ENCODE measurements at places on chromosomes 5 and 9.

DNA sequence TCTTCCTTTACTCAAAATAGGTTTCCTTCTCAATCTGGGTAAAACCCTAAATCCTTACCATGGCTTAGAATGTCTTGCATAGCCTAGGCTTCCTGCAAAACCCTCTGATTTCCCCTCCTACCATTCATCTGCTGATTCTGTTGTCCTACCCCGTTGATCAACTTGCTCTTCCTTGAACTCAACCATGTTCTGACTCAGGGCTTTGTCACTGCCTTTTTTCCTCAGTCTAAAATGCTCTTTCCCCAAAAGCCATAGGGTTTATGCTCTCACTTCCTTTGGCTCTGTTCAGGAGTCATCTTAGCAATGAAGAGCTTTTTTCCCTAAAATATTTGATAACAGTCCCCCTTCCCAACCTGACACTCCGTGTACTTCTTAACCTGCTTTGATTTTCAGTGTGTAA lies 79.4 kb upstream of the IZUMO3 start:
- H3K36me3 ChIP-seq, result no peaks in the 10 kb centered on the region
- DNase-seq, result no peak
- H3K4me3 ChIP-seq, result no peak overlapping the region

DNA sequence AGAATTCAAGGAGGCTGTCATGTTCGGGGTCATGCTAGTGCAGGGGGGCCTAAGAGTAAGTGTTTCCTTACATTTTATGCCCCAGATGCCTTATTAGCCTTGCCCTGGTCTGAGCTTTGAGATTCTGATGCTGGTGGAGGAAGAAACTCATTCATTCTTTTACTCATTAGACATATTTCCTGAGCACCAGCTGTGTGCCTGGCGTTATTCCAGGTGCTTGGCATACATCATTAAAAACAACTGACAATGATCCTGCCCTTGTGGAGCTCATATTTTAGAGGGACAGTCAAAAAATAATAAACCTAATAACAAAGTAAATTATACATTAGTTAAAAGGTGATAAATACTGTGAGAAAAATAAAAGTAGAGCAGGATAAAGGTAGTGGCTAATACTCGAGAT lies 138.9 kb upstream of the SGCD start:
- DNase-seq, result no peak
- H3K27me3 ChIP-seq, result no peaks in the 10 kb centered on the region
- no peak overlapping the region for H3K27ac ChIP-seq

GRCh38 chr9:343773-344172 lies 129.1 kb downstream of the DOCK8 start:
- no peak overlapping the region for H3K27ac ChIP-seq
- H3K27me3 ChIP-seq, result no peaks in the 10 kb centered on the region
- no peak overlapping the region for H3K4me3 ChIP-seq
- H3K4me1 ChIP-seq, result no peaks in the 10 kb centered on the region

- H3K27me3 ChIP-seq, result no peaks in the 10 kb centered on the region
- H3K4me3 ChIP-seq, result no peak overlapping the region
- no peaks in the 10 kb centered on the region for H3K4me1 ChIP-seq
- no peak for DNase-seq
- no peak overlapping the region for H3K27ac ChIP-seq
These were observed 1106.6 kb upstream of the CDH18 start for GRCh38 chr5:21094619-21095018.

DNA sequence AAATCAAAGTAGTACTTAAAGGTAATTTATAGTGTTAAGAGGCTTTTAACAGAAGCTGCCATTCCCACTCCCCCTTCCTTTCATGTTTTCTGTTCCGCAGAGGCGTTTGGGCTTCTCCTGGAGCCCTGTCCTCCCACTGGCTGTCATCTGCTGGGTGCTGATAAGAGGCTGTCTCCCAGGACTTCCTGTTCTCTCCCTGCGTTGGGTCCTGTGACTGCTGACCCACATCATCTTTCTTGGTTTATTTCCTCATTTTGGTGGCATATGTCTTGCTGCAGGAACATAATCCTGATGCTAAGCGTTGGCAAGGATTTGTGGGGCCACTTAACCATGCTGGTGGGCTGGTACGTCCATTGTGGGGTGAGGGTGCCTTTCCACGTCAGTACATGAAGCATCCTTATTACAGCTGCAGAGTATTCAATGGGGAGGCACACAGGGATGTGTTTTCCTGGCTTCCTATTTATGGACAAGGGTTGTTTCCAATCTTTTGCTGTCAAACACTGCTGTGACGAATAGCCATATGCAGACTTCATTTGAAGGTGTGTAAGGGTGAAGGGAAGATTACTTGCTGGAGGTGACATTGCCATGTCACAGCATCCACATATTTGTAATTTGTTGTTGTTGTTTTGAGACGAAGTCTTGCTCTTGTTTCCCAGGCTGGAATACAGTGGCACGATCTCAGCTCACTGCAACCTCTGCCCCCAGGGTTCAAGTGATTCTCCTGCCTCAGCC lies 22.3 kb upstream of the RNF130 start:
- no peak for DNase-seq
- no peaks in the 10 kb centered on the region for H3K36me3 ChIP-seq
- no peaks in the 10 kb centered on the region for H3K4me1 ChIP-seq
- H3K27me3 ChIP-seq, result no peaks in the 10 kb centered on the region
- H3K27ac ChIP-seq, result no peak overlapping the region

GRCh38 chr5:91126448-91126847 lies 256.7 kb downstream of the ARRDC3 start:
- no peak overlapping the region for H3K4me3 ChIP-seq
- no peaks in the 10 kb centered on the region for H3K36me3 ChIP-seq
- no peaks in the 10 kb centered on the region for H3K4me1 ChIP-seq
- H3K27ac ChIP-seq, result no peak overlapping the region

- peaks cover 37% of the 10 kb centered on the region for H3K4me1 ChIP-seq
- no peaks in the 10 kb centered on the region for H3K27me3 ChIP-seq
- peaks cover 4% of the 10 kb centered on the region for H3K36me3 ChIP-seq
- no peak for DNase-seq
These were observed 20.3 kb downstream of the FNBP1 start for GRCh38 chr9:130022566-130023143.
